Activated naive CD4-positive, alpha-beta T cell treated with anti-CD3 and anti-CD28 coated beads, Interleukin-2, amount 10 ng/mL, durations not matched to agents 7 days and 5 days (primary cell): ENCODE measurements at places on chromosomes 5 and 9.

GRCh38 chr5:148990817-148991216 lies 72.0 kb downstream of the SH3TC2 start:
- DNase-seq, result no peak

DNA sequence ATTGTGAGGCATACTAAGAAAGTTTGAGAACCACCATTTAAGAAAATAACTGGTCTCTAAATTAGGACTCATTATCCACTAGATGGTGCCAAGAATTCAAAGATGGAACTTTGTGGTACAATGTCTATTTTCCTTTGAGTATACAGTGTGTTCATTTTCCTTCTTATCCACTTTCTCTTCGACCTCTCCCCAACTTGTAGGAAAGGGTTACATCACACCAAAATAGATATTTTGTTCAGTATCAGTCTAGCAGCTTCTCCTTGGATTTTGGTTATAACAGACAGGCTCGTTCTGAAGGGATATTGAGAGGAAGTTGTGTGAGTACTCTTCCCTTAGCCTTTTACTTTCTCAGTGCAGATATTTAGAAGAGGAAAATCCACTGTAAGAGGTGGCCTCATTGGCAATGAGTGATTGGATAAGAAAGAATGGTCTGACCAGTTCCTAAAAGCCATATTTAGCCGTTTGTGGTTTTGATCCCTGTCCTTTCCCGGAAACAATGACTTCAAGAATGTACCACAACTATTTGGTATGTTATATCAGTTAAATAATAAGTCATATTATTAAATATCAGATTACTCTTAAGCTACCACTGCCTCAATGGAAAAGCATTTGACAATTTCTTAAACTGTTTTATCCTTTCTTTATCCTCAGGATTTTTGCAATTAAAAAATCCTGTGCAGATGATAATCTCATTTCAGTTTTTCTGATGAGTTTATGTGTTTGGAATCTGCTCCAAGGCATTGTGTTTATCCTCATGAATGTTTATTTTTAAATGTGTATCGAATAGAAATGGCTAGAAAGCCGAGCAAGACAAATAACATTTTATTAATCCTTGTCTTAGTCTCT lies 69.0 kb upstream of the GRAMD2B start:
- no peak for DNase-seq

DNA sequence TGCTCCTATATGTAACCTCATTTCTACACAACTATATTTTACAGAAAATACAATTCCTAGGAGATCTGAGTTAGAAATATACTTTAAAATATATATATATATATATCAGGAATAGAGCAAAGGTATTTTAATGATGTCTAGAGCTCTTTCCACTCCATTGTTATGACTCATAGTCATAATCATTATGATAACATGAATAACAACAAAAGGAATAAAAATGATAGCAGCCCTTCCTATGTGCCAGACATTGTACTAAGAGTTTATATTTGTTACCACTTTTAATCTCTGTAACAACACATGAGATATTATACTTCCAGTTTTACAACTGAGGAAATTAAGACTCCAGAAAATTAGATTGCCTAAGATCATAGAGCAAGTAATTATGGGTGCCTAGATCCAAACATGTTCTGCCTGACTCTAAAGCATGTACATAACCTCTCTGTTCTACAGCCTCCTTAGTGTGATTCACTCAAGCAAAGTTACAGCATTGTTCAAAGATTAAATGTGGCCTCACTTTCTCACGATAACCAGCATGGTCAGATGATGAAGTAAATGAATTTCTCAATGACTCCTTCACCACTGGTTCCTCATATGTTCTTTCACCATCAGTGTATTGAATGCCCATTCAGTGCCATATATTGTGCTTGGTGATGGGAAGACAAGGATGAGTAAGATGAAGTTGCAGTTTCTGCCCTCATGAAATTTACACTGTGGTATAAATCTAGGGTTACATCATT lies 452.1 kb downstream of the EFNA5 start:
- no peak for DNase-seq

GRCh38 chr9:24614070-24614469 lies 68.4 kb upstream of the IZUMO3 start:
- DNase-seq, result no peak
